Daoy (cell line): ENCODE measurements at places on chromosomes 6 and 20.

- no peak for DNase-seq
Observed at GRCh38 chr6:48113130-48113529, 2.1 kb upstream of the PTCHD4 start.

DNA sequence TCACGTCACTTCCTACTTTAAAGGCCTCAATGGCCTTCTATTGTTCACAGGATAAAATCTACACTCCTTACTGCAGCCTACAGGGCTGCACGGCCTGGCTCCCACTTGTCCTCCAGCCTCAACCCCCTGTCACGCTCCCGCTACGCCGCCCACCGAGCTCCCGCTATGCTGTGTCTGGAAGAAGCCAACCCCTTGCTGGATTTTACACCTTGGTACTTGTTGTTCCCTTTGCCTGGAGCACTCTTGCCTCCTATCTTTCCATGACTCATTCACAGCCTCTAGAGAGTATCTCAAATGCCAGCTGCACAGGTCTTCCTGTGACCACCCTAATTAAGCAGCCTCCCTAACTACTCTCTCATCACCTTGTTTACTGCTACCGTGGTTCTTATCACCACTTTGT, 259.9 kb downstream of the PRKN start:
- DNase-seq, result no peak

- no peak for DNase-seq
Observed at GRCh38 chr6:143160439-143161220, 99.9 kb downstream of the AIG1 start.

GRCh38 chr6:154457046-154457713, 53.3 kb downstream of the CNKSR3 start:
- DNase-seq, result peak; percentile 92
